ENCODE measurements at places on chromosomes 6 and 20.

DNA sequence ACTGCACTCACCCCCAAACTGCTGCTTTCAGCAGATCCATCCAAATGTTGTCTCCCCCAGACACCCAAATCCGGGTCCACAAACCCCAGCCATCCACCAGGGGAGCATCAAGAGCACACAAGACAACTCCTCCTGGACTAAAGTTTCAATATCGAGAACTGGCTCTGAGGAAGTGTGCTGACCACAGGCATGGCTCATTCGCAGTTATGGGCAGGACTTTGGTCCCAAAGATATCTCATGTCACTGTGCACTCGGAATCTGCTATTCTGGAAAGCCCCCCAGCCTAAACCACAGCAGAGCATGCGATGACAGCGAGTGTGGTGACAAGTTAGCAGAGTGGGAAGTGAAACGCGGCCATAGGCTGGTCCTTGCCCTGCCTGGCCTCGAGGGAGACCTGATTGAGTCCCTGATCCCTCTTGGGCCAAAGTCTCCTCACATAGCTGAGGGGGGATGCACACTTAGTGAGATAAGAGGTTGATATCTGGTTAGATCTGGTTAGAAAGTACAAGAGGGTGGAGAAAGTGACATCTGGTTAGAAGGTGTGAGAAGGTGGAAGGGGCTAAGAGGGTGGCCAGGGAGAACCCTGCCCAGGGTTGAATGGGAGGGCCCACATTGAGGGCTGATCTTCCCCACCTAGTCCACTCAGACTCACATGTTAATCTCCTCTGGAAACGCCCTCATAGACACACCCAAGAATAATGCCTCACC is 149.7 kb downstream of the MRPL14 start:
- peak; percentile 11 for DNase-seq

- DNase-seq, result peak; percentile 81
These were observed 447.0 kb downstream of the LMBRD1 start for GRCh38 chr6:69349771-69350170.

GRCh38 chr6:143222801-143223231 is 162.1 kb downstream of the AIG1 start:
- no peak for DNase-seq

GRCh38 chr6:111871207-111871606 is 2.0 kb downstream of the FYN start:
- DNase-seq, result peak; percentile 64

DNA sequence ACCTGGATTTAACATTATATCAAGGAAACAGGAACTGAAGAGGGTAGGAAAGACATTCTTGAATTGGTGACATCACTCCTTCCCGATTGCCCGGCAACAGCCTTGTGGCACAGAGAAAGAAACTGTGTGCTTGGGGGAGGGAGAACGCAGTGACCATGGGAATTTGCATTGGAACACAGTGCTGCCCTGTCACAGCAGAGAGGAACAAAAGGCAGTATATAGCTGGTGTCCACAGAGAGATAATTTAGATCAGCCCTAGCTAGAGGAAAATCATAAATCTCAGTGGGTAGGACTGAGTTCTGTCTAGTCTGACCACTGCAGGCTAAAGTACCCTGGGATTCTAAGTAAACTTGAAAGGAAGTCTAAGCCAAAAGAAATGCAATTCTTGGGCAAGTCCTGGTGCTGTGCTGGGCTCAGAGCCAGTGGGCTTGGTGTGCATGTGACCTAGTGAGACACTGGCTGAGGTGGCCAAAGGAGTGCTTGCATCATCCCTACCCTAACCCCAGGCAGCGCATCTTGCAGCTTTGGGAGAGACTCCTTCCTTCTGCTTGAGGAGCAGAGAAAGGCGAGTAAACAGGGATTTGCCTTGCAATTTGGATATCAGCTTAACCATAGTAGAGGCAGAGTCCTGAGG is 697.6 kb downstream of the HACE1 start:
- DNase-seq, result no peak

DNA sequence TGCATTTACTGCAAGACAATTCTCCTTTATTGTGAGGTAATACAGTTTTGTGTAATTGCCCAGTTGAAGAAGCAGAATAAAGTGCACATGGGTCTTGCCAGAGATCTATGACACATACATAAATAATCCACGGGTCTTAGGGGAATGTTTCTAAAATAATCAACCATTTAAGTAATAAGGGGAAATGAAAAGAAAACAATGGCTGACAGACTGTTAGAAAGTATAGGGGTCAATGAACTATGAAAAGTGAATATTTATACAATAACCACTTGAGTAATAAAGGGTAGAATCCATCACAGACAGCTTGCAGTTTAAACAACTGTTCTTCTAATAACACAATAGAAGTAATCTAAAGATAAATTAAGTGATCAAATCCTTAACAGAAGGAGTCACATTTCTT is 477.2 kb downstream of the EYS start:
- DNase-seq, result no peak

DNA sequence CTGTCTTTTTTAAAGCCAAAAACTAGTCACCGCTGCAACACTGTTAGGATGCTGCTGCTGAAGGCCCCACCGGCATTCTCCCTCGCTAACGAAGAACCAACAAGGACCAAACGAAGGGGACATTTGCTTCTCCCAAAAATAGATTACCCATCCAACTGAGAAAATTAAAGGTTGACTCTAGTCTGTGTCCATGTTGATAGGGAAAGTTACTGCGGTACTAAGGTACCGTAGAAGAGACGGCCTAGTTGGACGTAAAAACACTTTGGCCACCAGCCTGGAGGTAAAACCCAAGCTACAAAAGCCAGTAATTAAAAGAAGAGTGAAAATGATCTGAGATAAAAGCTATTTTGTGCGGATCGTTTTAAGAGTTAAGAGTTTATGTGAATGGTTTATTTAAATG is 11.8 kb upstream of the FOXF2 start:
- no peak for DNase-seq

All from Kasumi-1 (cell line).